Lung (tissue), 17 donors: ENCODE measurements at places on chromosomes 11 and 22.

DNA sequence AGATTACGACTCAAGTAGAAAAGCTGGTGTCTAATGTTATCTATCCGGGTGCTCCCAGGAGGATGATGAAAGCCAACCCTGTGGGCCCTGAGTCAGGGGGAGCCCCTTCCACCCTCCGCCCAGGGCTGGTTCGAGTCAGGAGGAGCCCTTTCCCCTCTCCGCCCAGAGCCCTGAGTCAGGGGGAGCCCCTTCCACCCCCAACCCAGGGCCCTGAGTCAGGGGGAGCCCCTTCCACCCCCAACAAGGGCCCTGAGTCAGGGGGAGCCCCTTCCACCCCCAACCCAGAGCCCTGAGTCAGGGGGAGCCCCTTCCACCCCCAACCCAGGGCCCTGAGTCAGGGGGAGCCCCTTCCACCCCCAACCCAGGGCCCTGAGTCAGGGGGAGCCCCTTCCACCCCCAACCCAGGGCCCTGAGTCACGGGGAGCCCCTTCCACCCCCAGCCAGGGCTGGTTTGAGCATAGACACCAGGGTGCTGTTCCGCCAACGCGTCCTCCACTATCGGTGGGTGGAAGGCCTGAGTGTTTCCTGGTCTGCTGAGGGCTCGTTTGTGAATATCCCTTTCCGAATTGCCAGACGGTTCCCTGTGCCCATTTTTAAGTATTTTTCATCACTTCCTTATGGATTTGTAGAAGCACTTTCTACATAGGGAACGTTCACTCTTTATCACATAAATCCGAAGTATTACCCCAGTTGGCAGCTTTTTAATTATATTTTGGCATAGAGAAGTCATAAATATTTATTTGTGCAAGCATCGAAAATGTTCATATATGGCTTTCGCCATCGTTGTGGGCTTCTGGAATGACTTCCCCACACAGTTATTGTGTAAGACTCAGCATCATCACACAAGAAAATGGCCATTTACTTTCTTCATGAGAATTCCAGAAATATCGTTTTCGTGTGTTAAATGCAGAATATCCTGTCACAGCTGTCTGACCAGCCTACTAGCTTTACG, 380.6 kb downstream of the BRD1 start:
- peak; percentile 29 for DNase-seq

DNA sequence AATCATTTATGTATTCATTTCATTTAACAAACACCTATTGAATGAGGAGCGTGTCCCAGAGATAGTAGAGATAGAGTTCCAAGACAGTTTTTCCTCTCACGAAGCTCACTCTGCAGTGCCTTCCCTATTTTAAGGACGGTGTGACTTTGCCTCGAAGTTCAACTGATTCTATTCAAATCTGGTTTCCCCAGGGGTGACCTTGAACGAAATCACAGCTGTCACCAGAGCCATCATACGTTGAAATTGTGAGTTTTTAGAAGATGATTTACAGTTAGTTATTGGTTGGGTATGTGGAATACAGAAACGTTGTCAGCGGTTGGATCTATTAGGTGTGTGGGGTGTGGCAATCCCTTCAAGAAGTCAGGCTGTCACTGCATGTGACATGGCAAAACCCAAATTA, 33.9 kb upstream of the SESN3 start:
- DNase-seq, result no peak

DNA sequence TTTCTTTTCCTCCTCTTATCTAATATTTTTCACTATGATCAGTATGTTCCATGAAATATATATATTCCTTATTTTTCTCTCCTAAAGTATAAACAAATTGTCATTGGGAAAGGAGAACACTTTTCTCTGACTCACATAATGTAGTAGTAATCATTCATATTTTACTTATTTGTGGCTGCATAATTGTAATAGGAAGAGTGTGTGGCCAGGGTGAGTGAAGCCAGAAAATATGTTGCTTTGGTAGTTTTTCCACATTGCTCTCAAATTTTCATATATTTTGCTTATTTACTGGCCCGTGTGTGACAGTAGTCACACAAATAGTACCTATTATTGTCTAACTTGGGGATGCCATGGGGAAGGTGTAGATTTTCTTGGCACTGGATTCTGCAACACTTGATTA, 172.1 kb downstream of the DYNC2H1 start:
- DNase-seq, result no peak

- no peak for DNase-seq
These were observed 6.1 kb downstream of the ARHGAP8 start for GRCh38 chr22:44758344-44758973.

- DNase-seq, result no peak
These were observed 6.4 kb upstream of the SYT12 start for GRCh38 chr11:67016550-67016949.

GRCh38 chr11:98940913-98941312, 79.8 kb upstream of the CNTN5 start:
- no peak for DNase-seq
